ENCODE measurements at places on chromosomes 6 and 20. TPM values are rescaled to one million over a fixed set of nuclear protein-coding genes. Genes with fewer than 3 reads are reported as not detected.

DNA sequence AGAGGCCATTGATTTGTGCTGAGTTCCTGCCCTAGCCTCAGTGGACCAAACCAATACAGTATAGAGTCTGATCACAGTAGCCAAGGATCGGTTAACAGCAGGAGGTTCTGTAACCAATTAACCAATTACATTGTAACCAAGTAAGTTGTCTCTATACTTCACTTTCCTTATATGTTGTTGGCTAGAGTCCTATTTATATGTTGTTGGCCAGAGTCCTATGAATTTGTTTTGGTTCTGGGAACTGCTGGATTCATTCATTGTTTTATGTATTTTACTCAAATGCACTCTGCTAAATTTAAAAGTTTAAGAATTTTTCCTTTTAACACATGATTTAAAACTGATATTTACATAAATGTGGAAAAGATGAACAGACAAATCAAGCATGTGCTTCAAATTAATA, 597.4 kb upstream of the HS3ST5 start:
- H3K4me3 ChIP-seq: no peak overlapping the region
- no peaks in the 10 kb centered on the region for H3K36me3 ChIP-seq
- H3K27ac ChIP-seq: no peak overlapping the region

DNA sequence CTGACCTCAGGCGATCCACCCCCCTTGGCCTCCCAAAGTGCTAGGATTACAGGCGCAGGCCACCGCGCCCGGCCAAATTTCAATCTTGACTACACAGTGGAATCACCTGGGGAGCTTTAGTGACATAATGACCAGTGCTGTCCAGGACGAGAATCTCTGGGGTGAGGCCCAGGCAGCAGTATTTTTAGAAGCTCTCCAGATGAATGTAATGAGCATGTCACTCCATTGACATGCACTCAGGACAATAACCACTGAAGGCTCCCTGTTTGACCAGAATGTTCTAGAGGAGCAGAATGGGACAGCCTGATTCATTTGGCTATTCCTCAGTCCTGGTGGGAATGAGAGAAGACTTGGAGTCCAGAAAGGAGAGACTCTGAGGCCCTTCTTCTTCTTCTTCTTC, 39.2 kb downstream of the SRSF3 start:
- peaks cover 2% of the 10 kb centered on the region for H3K4me1 ChIP-seq
- H3K36me3 ChIP-seq: no peaks in the 10 kb centered on the region
- no peak overlapping the region for H3K27ac ChIP-seq

GRCh38 chr6:64250126-64250525, 614.5 kb downstream of the PHF3 start:
- H3K27ac ChIP-seq: no peak overlapping the region
- no peaks in the 10 kb centered on the region for H3K27me3 ChIP-seq
- H3K4me3 ChIP-seq: no peak overlapping the region
- no peaks in the 10 kb centered on the region for H3K4me1 ChIP-seq
- no peak for DNase-seq
- no peaks in the 10 kb centered on the region for H3K36me3 ChIP-seq

The SUMO4 gene
- total RNA-seq: 10.2 TPM

- no peak overlapping the region for H3K27ac ChIP-seq
- no peaks in the 10 kb centered on the region for H3K36me3 ChIP-seq
- H3K4me1 ChIP-seq: peaks cover 5% of the 10 kb centered on the region
These were observed 64.3 kb downstream of the ANKS1A start for GRCh38 chr6:34953061-34954025.

GRCh38 chr6:46953921-46954320, 32.2 kb upstream of the ADGRF5 start:
- peaks cover 1% of the 10 kb centered on the region for H3K27me3 ChIP-seq
- no peak overlapping the region for H3K4me3 ChIP-seq
- H3K4me1 ChIP-seq: no peaks in the 10 kb centered on the region
- no peak overlapping the region for H3K27ac ChIP-seq
- DNase-seq: no peak
